ENCODE measurements at places on chromosomes 12 and 14. TPM values are rescaled to one million over a fixed set of nuclear protein-coding genes. Genes with fewer than 3 reads are reported as not detected.

Gene GLIPR1
- 20.7 TPM for total RNA-seq

Gene SUOX
- total RNA-seq: 46.1 TPM

Gene FICD
- 7.4 TPM for total RNA-seq

Gene KSR2
- 10.0 TPM for total RNA-seq

Gene SIRT4
- 5.1 TPM for total RNA-seq

Gene FSCB
- 0.10 TPM for total RNA-seq

All from spinal cord (tissue), 10 donors.